Karpas-422 (cell line): ENCODE measurements at places on chromosomes 4 and X.
A peak's percentile ranks its signal among the peaks of the same experiment; 100 is the strongest.

DNA sequence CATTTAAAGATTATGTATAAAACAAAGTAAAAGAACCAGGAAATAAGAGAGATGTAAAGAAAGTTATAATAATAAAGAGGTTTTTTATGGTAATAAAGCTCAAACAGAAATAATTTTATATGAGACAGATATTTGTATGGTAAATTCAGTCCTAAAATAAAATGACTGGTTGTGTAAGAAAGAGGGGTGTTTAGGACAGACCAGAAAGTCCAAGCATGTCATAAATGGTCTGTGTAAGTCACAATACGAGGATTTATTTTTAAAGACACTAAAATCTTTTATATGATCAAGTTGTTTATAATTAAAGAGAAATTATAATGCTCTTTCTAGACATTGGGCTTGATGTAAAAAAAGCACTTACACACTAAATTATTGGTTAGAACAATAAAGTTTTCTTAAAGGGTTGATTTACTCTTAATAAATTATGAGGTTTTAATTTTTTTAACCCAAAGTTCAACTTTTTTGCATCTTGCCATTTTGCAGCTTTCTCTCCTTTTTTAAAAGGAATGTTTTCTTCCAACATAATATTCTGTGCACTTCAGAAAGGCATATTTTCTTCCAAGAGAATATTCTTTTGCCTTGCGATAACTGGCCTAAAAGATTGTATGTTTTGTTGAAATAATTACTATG lies 61.9 kb upstream of the TCEAL2 start:
- no peak for DNase-seq

- DNase-seq = no peak
Measured at GRCh38 chr4:7045553-7045952, 2.4 kb downstream of the TADA2B start.

GRCh38 chr4:173524218-173525117 lies 5.6 kb downstream of the HAND2 start:
- no peak for DNase-seq

- DNase-seq = no peak
Measured at GRCh38 chr4:55363691-55364351, 17.8 kb downstream of the SRD5A3 start.

- peak; percentile 86 for DNase-seq
Measured at GRCh38 chr4:41692717-41693345, 55.7 kb downstream of the PHOX2B start.

DNA sequence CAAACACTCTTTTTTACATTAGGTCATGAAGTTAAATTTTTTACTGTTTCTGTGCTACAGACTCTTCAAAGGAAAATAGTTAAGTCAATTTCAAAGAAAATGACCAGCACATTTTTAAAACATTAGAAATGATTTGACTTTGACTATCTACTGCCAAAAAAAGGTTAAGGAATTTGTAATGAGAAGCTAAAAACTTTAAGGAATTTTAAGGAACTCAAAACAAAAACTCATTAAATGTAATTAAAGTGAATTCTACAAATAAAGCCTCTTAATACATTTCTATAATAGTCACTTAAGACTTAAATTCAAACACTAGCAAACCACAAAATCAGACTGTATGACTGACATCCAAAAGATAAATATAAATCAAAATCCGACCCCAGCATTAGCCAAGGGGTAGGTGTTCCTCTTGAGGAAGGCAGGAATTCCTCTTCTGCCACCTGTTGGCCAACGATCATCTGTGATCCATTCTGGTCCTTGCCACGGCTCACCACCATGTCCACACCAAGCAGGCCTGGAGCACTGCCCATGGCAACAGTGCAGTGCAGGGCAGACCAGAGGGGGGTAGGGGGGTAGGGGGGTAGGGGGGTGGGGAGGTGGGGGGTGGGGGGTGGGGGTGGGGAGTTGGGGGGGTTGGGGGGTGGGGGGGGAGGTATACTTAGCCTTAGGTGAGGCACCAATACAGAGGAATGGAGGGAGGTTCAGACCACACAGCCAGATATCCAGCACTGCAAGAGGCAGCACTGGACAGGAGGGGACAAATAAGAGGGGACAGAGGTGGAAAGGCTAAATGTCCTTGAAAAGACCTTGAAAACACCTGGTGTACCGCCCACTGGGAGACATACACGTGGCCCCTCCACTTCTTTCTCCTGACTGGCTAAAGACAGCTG lies 287.4 kb downstream of the CHIC1 start:
- peak; percentile 74 for DNase-seq

DNA sequence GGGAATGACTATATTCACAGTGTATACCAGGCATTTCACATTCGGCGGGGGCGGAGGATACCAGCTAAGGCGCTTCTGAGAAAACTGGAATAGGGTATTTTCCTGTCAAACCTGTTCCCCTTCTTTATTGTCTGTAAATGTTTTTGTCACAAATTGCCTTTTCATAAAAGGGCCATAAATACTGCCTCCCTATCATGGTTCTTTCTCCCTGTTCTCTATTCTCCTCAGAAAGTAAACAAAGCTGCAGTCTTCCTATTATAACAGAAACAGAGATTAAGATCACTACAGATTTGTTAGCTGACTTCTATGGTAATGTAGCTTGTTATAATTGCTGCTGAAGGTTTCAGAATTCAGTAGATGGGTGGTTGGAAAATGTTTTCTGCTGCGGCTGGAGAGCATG lies 32.2 kb downstream of the MID2 start:
- DNase-seq = no peak

DNA sequence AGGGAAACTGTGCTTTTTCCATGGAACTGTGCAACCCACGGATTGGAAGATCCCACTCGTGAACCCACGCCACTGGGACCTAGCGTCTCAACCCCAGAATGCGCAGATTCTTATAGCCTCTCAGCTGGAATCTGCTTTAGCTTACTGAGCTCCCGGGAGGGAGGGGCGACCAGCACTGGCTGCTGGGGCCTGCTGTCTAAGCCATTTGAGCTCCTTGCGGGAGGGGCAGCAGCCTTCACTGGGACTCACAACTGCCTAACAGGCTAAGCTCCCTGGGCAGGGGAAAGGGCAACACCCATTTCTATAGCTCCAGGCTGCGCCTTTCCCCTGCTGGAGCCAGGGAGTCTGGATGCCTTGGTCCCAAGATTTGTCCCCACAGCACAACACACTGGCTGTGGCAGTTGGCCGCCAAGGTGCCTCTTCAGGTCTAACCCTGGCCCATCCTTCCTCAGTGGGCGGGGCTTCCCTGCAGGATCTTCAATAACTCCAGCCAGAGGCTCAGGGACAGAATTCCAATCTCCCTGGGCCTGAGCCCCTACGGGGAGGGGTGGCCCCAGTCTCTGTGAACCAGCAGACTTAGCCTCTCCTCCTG lies 451.7 kb upstream of the PITX2 start:
- no peak for DNase-seq

DNA sequence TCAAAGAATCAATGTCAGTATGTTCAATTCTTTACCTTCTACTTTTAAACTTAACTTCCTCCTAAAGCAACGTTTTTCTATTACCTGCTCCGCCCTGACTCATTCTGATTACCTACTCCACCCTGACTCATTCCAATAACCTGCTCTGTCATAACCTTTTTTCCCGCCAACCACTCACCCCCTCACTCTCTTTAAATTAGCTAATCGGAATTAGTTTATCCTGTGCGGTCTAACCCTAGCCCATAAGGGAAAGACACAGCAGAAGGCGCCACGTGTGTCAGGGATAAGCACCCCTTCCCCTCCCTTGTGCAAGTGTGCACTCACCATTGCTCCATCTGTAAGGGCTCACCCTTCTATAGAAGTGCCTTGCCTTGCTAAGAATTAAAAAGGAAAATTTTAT lies 64.4 kb downstream of the EIF4E start:
- no peak for DNase-seq

DNA sequence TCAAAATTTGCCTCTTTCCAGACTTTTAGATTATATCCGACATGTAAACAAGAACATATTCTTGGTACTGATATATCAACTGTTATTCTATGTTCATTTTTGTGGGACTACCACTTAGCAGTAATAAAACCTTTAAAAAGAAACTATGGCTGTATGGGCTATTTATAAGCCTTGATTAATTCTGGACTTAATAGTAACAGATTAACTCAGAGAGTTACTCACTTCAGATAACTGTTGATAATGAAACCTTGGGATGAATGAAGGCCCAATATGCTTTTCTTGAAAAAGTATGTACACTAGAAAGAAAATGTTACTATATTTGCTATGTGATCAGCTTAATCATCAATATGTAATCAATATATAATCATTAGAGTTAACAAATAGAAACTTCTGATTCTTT lies 595.9 kb upstream of the BOD1L1 start:
- DNase-seq = no peak

DNA sequence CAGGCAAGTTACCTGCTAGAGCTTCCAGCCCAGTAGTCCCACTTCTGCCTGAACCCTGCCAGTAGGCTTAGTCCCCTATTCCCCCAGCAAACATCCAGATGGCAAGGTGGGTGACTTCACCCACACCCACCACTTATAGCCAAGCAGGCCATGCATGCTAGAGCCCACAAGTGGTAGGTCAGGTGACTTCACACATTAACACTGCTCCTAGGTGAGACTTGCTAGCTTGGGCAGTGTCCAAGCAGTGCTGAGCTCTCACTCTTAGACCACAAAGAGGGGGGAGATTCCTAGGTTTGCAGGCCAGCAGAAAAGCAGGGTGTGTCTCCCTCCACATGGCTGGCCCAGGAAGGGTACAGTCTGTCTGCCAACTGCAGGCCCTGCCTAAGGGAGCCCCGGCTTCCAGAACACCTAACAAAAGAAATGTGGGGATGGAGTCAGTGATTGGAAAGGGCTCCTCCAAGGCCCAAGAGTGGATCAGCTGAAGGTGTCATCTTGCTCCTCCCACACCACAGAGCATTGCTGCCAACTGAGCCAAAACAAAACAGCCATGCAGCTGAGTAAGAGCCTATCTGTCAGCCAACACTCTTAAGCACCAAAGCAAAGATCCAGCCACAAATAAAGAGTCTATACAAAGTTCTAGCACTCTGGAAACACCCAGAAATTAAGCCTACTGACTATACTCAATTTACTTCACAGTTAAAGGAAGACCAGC lies 158.1 kb upstream of the USP38 start:
- DNase-seq = no peak

GRCh38 chrX:43551590-43551989 lies 104.5 kb upstream of the MAOA start:
- DNase-seq = no peak

- DNase-seq = no peak
Measured at GRCh38 chr4:107977482-107977881, 12.2 kb upstream of the HADH start.

- DNase-seq = no peak
Measured at GRCh38 chrX:130261296-130261893, 7.3 kb downstream of the ZNF280C start.

DNA sequence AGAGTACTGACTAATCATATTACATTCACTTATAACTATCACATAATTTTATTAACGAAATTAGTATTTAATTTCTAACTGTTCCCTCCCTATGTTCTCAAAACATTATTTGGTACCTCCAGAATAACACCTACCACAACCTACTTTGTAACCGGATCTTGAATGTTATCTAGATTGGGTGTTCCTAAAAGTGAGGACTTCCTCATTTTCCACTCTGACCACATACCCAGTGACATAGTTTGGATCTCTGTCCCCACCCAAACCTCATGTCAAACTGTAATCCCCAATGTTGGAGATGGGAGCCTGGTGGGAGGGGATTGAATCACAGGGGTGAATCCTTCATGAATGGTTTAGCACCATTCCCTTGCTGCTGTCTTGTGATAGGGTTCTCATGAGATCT lies 21.8 kb downstream of the NR3C2 start:
- DNase-seq = no peak

- no peak for DNase-seq
Measured at GRCh38 chr4:143699331-143700045, 987 bp downstream of the FREM3 start.
